ENCODE measurements at places on chromosomes 12 and 14. TPM values are rescaled to one million over a fixed set of nuclear protein-coding genes. Genes with fewer than 3 reads are reported as not detected.

SLC25A47 gene
- not detected for total RNA-seq

CPM gene
- total RNA-seq, result 37.9 TPM

CLEC7A gene
- 3.5 TPM for total RNA-seq

KLRC2 gene
- 2.6 TPM for total RNA-seq

GAS2L3 gene
- total RNA-seq, result 1.7 TPM

SYT10 gene
- 0.17 TPM for total RNA-seq

- H3K27me3 ChIP-seq, result no peaks in the 10 kb centered on the region
- no peak overlapping the region for H3K27ac ChIP-seq
- no peak overlapping the region for H3K4me3 ChIP-seq
These were observed 225.4 kb upstream of the KITLG start for GRCh38 chr12:88805692-88806091.

DNA sequence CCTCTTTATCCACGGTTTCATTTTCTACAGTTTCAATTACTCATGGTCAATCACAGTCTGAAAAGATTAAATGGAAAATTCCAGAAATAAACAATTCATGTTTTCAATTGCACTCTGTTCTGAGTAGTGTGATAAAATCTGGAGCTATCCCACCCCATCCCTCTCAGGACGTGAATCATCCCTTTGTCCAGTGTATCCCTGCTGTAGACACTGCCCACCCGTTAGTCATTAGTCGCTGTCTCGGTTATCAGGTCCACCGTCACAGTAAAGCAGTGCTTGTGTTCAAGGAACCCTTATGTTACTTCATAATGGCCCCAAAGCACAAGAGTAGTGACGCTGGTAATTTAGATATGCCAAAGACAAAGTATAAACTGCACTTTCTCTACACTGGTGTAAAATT, 141.0 kb upstream of the LMNTD1 start:
- no peak overlapping the region for H3K27ac ChIP-seq
- H3K4me1 ChIP-seq, result no peaks in the 10 kb centered on the region
- H3K36me3 ChIP-seq, result no peaks in the 10 kb centered on the region
- DNase-seq, result no peak
- no peaks in the 10 kb centered on the region for H3K27me3 ChIP-seq

DNA sequence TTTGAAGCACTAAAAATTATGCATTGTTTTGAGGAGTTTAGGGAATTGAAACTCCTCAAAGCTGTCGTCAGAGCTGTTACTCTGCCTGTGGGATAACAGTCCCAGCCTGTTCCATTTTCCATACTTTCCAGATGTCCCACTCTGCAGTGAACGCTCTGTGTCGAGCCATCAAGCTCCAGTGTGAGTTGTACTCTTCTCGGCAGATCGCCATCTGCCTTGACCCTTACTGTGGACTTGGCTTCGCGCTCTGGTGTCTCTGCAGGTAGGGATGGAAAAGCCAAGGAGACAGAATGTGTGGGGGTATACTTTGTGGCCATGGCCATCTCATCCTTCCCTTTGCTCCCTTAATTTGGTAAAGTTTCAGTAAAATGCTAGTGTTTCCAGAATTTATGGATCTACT, 35.5 kb upstream of the ATF1 start:
- no peaks in the 10 kb centered on the region for H3K4me1 ChIP-seq
- H3K27me3 ChIP-seq, result no peaks in the 10 kb centered on the region
- no peak overlapping the region for H3K27ac ChIP-seq

DNA sequence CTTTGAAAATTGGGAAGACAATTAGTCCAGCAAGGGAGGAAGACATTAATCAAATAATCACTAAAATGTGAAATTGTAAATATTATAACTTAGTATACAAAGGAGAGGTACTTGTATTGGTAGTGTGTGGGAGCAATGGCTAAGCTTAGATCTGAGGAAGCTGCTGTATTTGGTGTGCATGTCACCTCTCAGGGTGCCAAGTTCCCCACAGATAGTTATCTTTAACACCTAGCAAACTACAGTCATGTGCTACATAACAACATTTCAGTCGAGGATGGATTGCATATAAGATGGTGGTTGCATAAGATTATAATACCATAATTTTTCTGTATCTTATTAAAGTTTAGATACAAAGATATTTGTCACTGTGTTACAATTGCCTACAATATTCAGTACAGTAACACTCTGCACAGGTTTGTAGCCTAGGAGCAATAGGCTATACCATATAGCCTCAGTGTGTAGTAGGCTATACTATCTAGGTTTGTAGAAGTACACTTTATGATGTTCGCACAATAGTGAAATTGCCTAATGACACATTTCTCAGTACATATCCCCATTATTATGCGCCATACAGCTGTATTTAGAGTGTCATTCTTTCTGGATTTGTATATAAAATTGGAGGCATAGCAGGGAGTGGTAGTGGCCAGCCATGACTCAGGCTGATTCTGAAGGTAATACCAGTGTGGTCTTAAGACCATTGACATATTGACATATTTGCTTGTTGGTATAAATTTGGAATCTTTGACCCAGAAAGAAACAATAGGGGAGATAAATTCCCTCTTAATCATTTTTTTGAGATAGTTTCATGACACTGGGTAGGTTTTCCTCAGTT, 55.8 kb downstream of the RAD51B start:
- H3K4me3 ChIP-seq, result no peak overlapping the region
- H3K27ac ChIP-seq, result no peak overlapping the region
- H3K36me3 ChIP-seq, result no peaks in the 10 kb centered on the region
- H3K27me3 ChIP-seq, result no peaks in the 10 kb centered on the region

GRCh38 chr14:56899829-56900228, 89.5 kb upstream of the OTX2 start:
- no peaks in the 10 kb centered on the region for H3K4me1 ChIP-seq
- no peak for DNase-seq
- no peak overlapping the region for H3K4me3 ChIP-seq
- no peak overlapping the region for H3K27ac ChIP-seq
- no peaks in the 10 kb centered on the region for H3K36me3 ChIP-seq
- no peaks in the 10 kb centered on the region for H3K27me3 ChIP-seq

DNA sequence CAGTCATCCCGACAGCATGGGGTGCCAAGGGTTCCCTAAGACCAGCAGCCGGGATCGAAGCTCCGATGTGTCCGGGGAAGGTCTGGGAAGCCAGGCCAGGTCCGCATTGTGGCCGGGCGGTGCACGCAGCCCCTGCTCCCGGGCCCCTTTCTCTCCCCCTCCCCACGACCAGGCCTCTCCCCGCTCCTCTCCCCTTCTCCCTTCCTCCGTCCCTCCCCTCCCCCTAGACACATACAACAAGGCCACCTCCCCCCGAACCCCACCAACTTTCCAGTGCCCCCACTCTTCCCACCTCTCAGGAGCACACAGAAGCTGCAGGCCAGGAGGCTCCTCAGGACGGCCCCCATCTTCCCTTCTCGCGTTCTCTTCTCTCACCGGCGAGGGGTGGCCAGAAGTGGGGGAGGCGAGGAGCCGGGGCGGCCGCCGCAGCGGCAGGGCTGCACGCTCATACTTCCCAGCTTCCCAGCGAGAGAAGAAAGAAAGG, 413 bp downstream of the LRP6 start:
- peak overlapping the region; percentile 68 for H3K4me3 ChIP-seq
- peak overlapping the region; percentile 100 for H3K27ac ChIP-seq
- peaks cover 7% of the 10 kb centered on the region for H3K4me1 ChIP-seq
- H3K36me3 ChIP-seq, result no peaks in the 10 kb centered on the region

DNA sequence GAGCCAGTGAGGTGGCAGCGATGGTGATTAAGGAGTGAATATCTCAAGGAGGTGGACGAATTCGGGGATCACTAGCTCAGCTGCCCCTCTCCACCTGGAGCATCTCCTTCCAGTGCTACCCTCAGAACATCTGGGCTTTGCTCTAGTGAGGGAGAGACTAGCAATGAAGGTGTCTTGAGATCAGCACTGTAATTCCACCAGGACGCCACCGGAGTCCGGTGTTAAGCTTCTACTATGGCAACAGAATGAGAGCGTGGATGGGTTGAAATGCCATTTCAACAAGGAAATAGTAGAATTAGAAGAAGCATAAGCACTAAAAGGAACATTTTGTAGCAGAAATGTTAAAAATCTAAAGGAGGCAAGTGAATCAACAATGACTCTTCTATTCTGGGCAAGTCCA, 61.1 kb downstream of the NTF3 start:
- no peak overlapping the region for H3K27ac ChIP-seq
- H3K4me1 ChIP-seq, result peaks cover 44% of the 10 kb centered on the region
- no peaks in the 10 kb centered on the region for H3K27me3 ChIP-seq
- no peaks in the 10 kb centered on the region for H3K36me3 ChIP-seq

GRCh38 chr12:94309373-94309772, 150.3 kb downstream of the CEP83 start:
- no peak for DNase-seq
- peaks cover 4% of the 10 kb centered on the region for H3K4me1 ChIP-seq
- peak overlapping the region; percentile 20 for H3K27ac ChIP-seq
- no peaks in the 10 kb centered on the region for H3K27me3 ChIP-seq
- no peaks in the 10 kb centered on the region for H3K36me3 ChIP-seq
- H3K4me3 ChIP-seq, result no peak overlapping the region

- H3K36me3 ChIP-seq, result no peaks in the 10 kb centered on the region
- H3K4me3 ChIP-seq, result no peak overlapping the region
- no peak for DNase-seq
- no peaks in the 10 kb centered on the region for H3K4me1 ChIP-seq
- no peak overlapping the region for H3K27ac ChIP-seq
These were observed 135.7 kb upstream of the PWP1 start for GRCh38 chr12:107549651-107550480.

DNA sequence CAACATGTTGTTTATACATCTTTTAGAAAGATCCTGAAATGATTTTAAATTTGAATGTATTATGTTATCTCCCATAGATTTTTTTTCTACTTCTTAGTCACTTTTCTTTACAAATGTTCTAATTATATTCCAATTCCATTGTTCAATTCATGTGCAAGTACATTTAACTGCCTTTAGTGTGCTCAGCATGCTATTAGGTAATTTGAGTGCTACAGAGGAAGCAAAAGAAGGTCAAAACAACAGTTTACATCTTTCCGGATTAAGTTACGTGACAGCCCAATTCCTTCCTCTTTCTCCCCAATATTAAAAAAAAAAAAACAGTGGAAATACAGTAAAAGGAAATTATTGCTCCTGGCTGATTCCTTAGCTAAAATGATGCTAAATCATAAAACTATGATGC, 98.3 kb downstream of the RTN1 start:
- H3K4me3 ChIP-seq, result no peak overlapping the region
- no peak overlapping the region for H3K27ac ChIP-seq
- H3K27me3 ChIP-seq, result no peaks in the 10 kb centered on the region
- no peaks in the 10 kb centered on the region for H3K4me1 ChIP-seq
- H3K36me3 ChIP-seq, result no peaks in the 10 kb centered on the region
- no peak for DNase-seq

GRCh38 chr12:94997726-94998125, 5.8 kb downstream of the NDUFA12 start:
- DNase-seq, result no peak
- no peak overlapping the region for H3K4me3 ChIP-seq
- H3K27me3 ChIP-seq, result no peaks in the 10 kb centered on the region
- no peaks in the 10 kb centered on the region for H3K36me3 ChIP-seq
- H3K4me1 ChIP-seq, result peaks cover 4% of the 10 kb centered on the region
- H3K27ac ChIP-seq, result no peak overlapping the region

- no peaks in the 10 kb centered on the region for H3K36me3 ChIP-seq
- no peak within 1 kb of the TSS for H3K27ac ChIP-seq
- no peak for DNase-seq
These were observed at the start of gene DDN for GRCh38 chr12:48999371-49000131. TSS of gene DDN (minus strand) at chr12:48999375. CDS start at chr12:48999287, 88 bp downstream.

DNA sequence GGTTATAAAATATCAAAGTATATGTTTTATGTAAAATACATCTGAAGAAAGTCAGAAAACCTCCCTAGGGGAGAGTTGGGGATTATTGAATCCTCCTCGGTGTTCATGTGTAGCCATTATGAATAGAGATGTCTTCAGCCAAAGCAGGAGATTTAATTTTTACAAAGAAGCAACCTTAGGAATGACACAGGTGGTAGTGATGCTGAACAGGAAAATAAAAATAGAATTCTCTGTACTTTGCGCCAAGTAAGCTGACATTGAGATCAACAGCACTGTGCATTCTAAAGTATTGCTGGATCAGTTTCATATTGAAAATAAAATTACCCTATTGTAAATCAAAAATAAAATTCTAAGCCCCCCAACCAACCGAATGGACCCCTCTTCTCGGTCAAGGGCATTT, 132.8 kb upstream of the TRHDE start:
- no peaks in the 10 kb centered on the region for H3K27me3 ChIP-seq
- no peaks in the 10 kb centered on the region for H3K36me3 ChIP-seq
- DNase-seq, result no peak
- H3K27ac ChIP-seq, result no peak overlapping the region

DNA sequence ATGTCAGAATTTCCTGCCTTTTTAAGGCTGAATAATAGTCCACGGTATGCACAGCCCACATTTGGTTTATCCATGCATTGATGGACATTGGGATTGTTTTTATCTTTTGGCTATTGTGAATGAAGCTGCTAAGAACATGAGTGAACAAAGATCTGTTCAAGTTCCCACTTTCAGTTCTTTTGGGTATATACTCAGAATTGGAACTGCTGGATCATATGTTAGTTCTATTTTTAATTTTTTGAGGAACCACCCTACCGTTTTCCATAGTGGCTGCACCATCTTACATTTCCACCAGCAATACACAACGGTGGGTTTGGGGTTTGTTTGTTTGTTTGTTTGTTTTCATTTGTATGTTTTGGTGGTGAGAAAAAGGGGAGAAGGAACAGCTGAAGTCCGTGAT, 6.4 kb downstream of the GPR68 start:
- no peaks in the 10 kb centered on the region for H3K4me1 ChIP-seq
- no peak for DNase-seq
- no peaks in the 10 kb centered on the region for H3K36me3 ChIP-seq
- no peak overlapping the region for H3K27ac ChIP-seq
- H3K4me3 ChIP-seq, result no peak overlapping the region

- DNase-seq, result no peak
- no peaks in the 10 kb centered on the region for H3K36me3 ChIP-seq
- no peak overlapping the region for H3K4me3 ChIP-seq
- H3K27ac ChIP-seq, result no peak overlapping the region
- H3K4me1 ChIP-seq, result peaks cover 4% of the 10 kb centered on the region
- no peaks in the 10 kb centered on the region for H3K27me3 ChIP-seq
These were observed 937.2 kb upstream of the FLRT2 start for GRCh38 chr14:84592770-84593169.

DNA sequence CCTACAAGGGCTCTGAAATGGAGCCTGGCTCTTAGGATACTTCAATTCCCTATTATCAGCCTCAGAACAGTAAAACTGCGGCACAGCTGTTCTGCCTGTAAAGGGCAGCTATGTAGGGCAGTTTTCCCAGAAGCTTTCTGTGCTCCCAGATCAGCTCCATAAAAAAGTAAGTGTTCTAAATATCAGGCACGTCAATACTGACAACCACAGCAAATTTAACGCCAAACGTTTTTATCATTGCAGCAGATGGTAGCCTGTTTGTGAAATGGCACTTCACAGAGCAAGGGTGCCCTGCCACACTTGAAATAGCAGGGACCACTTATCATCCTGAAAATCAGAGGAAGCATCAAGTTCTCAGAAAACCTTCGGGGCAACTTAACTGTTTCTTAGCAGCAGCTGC, 54.8 kb upstream of the PTHLH start:
- DNase-seq, result no peak
- no peaks in the 10 kb centered on the region for H3K27me3 ChIP-seq
- H3K4me1 ChIP-seq, result no peaks in the 10 kb centered on the region
- no peak overlapping the region for H3K4me3 ChIP-seq

GRCh38 chr12:94603434-94604365, 46.7 kb downstream of the TMCC3 start:
- no peak overlapping the region for H3K4me3 ChIP-seq
- H3K27ac ChIP-seq, result no peak overlapping the region
- H3K4me1 ChIP-seq, result peaks cover 3% of the 10 kb centered on the region
- H3K27me3 ChIP-seq, result no peaks in the 10 kb centered on the region
- no peak for DNase-seq

- no peak overlapping the region for H3K27ac ChIP-seq
- H3K4me1 ChIP-seq, result no peaks in the 10 kb centered on the region
- no peaks in the 10 kb centered on the region for H3K36me3 ChIP-seq
- no peak for DNase-seq
- H3K4me3 ChIP-seq, result no peak overlapping the region
- H3K27me3 ChIP-seq, result no peaks in the 10 kb centered on the region
These were observed 74.2 kb upstream of the NAP1L1 start for GRCh38 chr12:76158518-76159321.

All from ovary (tissue), 10 donors.